ENCODE measurements at places on chromosomes 12 and 14.

GRCh38 chr12:77821699-77822203, 8.9 kb upstream of the NAV3 start:
- no peak overlapping the region for H3K27ac ChIP-seq
- H3K4me3 ChIP-seq = no peak overlapping the region
- DNase-seq = no peak
- no peaks in the 10 kb centered on the region for H3K4me1 ChIP-seq
- H3K36me3 ChIP-seq = no peaks in the 10 kb centered on the region
- H3K27me3 ChIP-seq = no peaks in the 10 kb centered on the region

- no peak for DNase-seq
- no peak overlapping the region for H3K27ac ChIP-seq
- H3K27me3 ChIP-seq = no peaks in the 10 kb centered on the region
- H3K4me1 ChIP-seq = no peaks in the 10 kb centered on the region
Measured at GRCh38 chr12:107385509-107385908, 292.2 kb upstream of the CRY1 start.

DNA sequence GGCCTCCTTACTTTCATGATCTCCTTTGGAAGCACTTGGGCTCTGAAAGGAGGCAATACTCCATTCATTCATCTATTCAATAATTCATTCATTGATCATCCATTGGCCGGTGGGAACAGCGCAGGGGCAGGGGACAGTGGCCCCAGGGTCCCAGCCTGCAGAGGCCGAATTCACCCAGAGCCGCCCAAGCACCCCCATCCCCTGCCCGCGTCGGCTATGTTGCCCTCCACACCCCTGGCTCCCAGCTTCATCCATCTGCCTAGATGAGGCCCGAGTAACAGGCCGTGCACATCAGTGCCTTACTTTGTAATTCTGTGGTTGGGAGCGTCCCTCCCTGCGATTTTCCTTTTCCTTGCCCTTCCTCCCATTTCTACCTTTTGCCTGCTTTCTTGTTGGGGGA, 3.2 kb downstream of the AMN start:
- no peak for DNase-seq
- H3K36me3 ChIP-seq = no peaks in the 10 kb centered on the region
- no peaks in the 10 kb centered on the region for H3K27me3 ChIP-seq
- H3K4me3 ChIP-seq = no peak overlapping the region
- H3K4me1 ChIP-seq = peaks cover 16% of the 10 kb centered on the region

GRCh38 chr12:26119391-26119989, 5.3 kb downstream of the BHLHE41 start:
- no peak overlapping the region for H3K27ac ChIP-seq
- no peaks in the 10 kb centered on the region for H3K36me3 ChIP-seq
- peaks cover 80% of the 10 kb centered on the region for H3K27me3 ChIP-seq
- DNase-seq = no peak
- no peak overlapping the region for H3K4me3 ChIP-seq

- H3K4me1 ChIP-seq = no peaks in the 10 kb centered on the region
- H3K4me3 ChIP-seq = no peak overlapping the region
- no peaks in the 10 kb centered on the region for H3K36me3 ChIP-seq
- no peak overlapping the region for H3K27ac ChIP-seq
- no peak for DNase-seq
- peaks cover 6% of the 10 kb centered on the region for H3K27me3 ChIP-seq
Measured at GRCh38 chr12:65756956-65757511, 67.2 kb upstream of the HMGA2 start.

DNA sequence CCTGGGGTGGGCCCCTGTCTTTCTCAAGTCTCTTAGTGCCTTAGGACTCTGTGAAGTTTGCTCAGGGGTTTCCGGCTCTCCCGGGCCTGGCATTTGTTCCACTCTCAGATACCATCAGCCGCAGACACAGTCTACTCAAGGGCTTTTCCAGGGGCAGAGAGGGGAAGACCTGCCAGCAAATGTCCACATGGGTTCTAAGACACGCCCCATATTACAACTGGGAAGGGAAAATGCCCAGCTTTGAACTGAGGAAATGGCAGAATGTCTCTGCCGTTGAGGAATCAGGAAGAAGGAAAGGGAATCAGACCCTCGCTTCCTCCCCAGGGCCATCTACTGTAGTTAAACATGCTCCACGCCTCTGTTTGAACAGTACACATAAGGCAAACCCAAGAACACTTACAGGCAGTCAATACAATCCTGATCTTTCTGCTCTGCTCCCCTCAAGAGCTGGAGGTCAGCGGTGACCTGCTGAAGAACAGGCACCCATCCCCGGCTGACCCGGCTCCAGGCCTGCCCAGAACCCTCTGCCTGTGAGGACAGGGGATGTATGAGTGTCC, 7.9 kb downstream of the CCDC85C start:
- no peak for DNase-seq
- H3K27me3 ChIP-seq = no peaks in the 10 kb centered on the region
- no peak overlapping the region for H3K4me3 ChIP-seq
- H3K4me1 ChIP-seq = peaks cover 20% of the 10 kb centered on the region

DNA sequence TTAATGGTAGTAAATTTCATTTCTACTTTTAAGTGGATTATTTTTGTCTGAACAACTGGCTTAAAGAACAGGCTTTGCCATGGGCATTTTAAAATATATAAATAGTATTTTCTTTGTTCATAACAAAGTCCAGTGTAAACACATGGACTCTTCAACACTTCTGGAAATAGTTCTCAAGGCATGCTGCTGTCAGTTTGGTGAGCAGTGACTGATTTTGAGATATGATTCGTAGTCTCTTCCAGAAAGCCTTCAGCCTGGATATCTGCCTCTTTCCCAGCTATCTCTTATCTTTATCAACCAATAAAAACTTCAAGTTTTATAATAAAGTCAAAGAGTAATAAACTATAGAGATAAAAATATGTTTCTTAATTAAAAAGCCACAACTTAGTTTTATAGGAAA, 110.7 kb downstream of the NAV3 start:
- H3K4me3 ChIP-seq = no peak overlapping the region
- H3K4me1 ChIP-seq = no peaks in the 10 kb centered on the region
- no peaks in the 10 kb centered on the region for H3K36me3 ChIP-seq

DNA sequence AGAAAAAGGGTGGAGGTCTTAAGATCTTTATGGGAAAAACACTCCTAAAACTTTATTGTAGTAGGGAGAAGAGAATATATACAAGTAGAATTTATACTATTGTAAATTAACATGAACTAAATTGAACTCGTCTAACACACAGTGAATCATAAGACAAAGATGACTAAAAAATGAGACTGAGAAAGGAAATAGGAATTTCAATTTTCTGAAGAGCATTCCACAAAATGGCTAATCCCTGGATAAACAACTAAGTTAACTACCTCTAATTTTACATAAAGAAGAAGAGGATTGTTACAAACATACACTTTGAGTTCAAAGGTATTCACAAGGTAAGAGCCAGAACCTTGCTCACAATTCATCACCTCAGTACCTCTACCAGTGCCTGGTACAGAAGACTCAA, 2.0 kb downstream of the MAP4K5 start:
- no peaks in the 10 kb centered on the region for H3K27me3 ChIP-seq
- peaks cover 41% of the 10 kb centered on the region for H3K4me1 ChIP-seq
- H3K4me3 ChIP-seq = no peak overlapping the region
- no peak overlapping the region for H3K27ac ChIP-seq
- H3K36me3 ChIP-seq = peaks cover 18% of the 10 kb centered on the region
- DNase-seq = no peak

DNA sequence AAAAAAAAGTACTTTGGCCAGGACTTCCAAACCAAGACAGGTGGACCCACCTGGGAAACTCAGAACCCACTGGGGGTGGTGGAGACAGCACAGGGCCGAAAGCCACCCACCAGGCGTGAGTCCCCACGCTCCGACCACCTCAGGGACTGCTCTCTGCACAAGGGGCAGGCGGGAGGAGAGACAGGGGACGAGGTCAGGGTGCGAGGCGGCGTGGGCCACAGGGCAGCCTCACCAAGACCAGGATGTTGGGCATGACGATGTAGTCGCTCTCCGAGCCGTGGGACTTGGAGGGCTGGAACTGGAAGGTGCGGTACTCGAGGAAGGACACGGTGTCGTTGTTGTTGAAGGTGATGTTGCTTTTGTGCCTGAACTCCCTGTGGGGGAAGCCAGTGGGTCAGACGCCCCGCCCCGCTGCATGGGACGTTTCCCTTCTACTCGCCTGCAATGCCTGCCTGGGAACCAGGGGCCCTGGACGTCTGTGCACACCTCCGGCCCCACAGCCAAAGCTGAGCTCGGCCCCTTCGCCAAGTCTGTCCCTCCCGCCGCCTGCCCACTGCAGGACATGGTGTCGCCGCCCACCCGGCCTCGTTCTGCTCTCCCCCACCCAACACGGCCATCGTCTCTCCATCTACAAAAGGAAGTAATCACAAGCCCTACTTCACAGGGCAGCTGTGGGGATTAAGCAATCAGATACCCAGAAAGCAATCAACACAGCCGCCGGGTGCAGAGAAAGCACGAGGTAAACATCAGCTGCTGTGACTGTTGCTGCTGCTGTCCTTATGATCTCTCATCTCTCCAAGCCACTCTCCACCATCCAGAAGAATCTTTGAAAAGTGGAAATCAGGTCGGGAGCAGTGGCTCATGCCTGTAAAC, 48.7 kb downstream of the SCARB1 start:
- H3K27me3 ChIP-seq = no peaks in the 10 kb centered on the region
- no peak for DNase-seq
- H3K4me1 ChIP-seq = no peaks in the 10 kb centered on the region
- no peak overlapping the region for H3K27ac ChIP-seq
- H3K4me3 ChIP-seq = no peak overlapping the region

DNA sequence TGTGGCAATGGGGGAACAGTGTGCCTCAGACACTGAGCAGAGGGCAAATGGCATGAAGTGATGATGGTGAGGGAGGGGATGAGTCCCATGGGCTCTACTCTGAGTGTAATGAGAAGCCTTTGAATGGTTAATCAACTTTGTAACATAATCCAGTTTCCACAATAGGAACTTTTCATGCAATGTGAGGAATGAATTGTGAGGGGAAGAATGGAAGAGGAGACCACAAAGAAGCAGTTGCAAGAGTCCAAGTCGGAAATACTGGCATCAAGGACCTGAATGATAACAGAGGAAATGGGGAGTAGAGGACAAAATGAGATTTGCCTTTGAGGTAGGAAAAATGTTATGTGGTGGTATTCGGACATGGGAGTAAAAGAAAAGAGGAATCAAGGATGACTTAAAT, 476.9 kb upstream of the PRICKLE1 start:
- H3K36me3 ChIP-seq = no peaks in the 10 kb centered on the region
- DNase-seq = no peak
- no peaks in the 10 kb centered on the region for H3K4me1 ChIP-seq
- no peak overlapping the region for H3K4me3 ChIP-seq
- H3K27me3 ChIP-seq = no peaks in the 10 kb centered on the region
- no peak overlapping the region for H3K27ac ChIP-seq

DNA sequence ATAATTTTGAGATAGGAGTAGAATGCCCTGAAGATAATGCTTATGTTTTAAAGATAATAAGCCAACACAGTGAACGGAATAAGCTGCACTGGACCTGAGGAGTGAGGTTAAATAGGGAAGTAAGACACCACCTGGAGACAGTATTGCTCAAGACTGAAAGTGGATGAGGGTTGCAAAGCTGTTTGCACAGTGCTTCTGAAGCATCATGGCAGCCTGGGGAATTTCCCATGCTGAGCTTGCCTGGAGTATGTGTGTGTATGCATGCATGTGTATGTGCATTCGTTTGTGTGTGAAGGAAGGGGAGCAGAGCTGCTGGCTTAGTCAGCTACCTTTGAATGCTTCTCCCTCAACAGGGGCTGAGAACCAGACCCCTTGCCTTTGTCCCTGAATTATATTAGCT, 35.8 kb downstream of the BHLHE41 start:
- H3K27ac ChIP-seq = no peak overlapping the region
- H3K27me3 ChIP-seq = no peaks in the 10 kb centered on the region
- H3K4me1 ChIP-seq = no peaks in the 10 kb centered on the region
- H3K4me3 ChIP-seq = no peak overlapping the region

DNA sequence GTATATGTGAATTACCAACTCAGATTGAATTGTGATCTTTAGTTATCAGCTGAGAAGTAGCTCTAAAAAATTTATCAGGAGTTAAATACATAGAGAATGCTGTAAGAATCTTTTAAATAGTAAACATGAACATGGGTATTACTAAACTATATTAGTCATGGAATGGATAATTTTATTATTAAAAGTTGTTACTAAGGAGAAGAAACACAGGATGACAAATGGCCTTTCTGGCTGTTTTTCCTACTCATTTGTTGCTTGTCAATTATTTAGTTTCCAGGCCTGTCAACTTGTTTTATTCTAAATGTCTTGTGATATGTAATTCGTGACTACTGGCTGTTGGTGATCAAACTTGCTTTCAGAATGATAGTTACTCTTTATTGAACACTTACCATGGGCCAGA, 58.7 kb downstream of the KTN1 start:
- no peaks in the 10 kb centered on the region for H3K4me1 ChIP-seq
- H3K27ac ChIP-seq = no peak overlapping the region
- H3K4me3 ChIP-seq = no peak overlapping the region
- no peak for DNase-seq
- H3K36me3 ChIP-seq = peaks cover 86% of the 10 kb centered on the region

GRCh38 chr12:54932038-54932437, 52.5 kb downstream of the TESPA1 start:
- no peak overlapping the region for H3K4me3 ChIP-seq
- H3K4me1 ChIP-seq = peaks cover 22% of the 10 kb centered on the region
- H3K27me3 ChIP-seq = no peaks in the 10 kb centered on the region
- H3K36me3 ChIP-seq = no peaks in the 10 kb centered on the region

- no peaks in the 10 kb centered on the region for H3K27me3 ChIP-seq
- no peaks in the 10 kb centered on the region for H3K36me3 ChIP-seq
- DNase-seq = no peak
Measured at GRCh38 chr14:85319998-85320630, 209.8 kb upstream of the FLRT2 start.

GRCh38 chr12:60201891-60202290, 606.1 kb downstream of the SLC16A7 start:
- no peak overlapping the region for H3K4me3 ChIP-seq
- DNase-seq = no peak
- H3K36me3 ChIP-seq = no peaks in the 10 kb centered on the region
- no peaks in the 10 kb centered on the region for H3K27me3 ChIP-seq
- no peak overlapping the region for H3K27ac ChIP-seq
- H3K4me1 ChIP-seq = no peaks in the 10 kb centered on the region

DNA sequence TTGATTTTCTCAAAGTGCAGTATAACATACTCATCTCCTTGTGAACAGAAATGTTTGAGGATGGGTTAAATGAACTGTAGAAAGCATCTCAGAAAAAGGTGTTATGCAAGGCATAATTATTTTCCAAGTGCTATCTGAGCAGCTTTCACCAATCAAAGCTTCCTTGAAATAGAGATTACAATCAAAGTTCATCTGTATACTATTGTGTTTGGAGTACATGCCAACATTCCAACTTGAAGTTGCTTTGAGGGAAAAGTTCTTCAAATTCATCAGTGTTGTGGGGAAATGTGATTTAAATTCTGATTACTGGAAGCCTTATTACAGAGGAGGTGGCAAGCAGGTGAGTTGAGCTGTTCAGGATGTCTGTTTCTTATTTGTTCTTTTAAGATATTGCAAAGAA, 68.2 kb downstream of the TMTC2 start:
- no peak overlapping the region for H3K27ac ChIP-seq
- H3K4me1 ChIP-seq = no peaks in the 10 kb centered on the region
- H3K4me3 ChIP-seq = no peak overlapping the region
- H3K27me3 ChIP-seq = no peaks in the 10 kb centered on the region

GRCh38 chr14:55454264-55455002, 14.0 kb upstream of the TBPL2 start:
- no peak overlapping the region for H3K4me3 ChIP-seq
- peaks cover 2% of the 10 kb centered on the region for H3K27me3 ChIP-seq
- H3K4me1 ChIP-seq = no peaks in the 10 kb centered on the region
- no peaks in the 10 kb centered on the region for H3K36me3 ChIP-seq
- no peak for DNase-seq
